ENCODE measurements at places on chromosomes 2 and 18.
A peak's percentile ranks its signal among the peaks of the same experiment; 100 is the strongest.

GRCh38 chr2:174590928-174591648, 6.5 kb downstream of the WIPF1 start:
- no peak for DNase-seq

DNA sequence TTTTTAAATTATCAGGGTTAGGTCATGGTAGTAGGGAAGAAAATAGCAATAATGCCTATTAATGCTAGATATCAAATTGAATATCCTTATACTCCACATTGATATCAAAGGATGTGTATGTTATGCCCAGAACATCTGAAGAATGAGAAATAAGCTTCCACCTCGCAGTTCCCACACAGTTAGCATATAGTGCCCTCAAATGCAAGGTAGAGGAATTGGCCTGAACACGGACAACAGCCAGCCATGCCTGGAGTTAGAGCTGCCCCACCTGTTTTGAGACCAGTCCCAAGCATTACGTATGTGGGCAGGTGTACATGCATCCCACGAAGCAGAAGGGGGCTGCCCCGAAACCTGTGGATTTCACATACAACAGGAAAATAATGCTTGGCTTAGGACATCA, 79.6 kb downstream of the SUMO1 start:
- peak; percentile 73 for DNase-seq

DNA sequence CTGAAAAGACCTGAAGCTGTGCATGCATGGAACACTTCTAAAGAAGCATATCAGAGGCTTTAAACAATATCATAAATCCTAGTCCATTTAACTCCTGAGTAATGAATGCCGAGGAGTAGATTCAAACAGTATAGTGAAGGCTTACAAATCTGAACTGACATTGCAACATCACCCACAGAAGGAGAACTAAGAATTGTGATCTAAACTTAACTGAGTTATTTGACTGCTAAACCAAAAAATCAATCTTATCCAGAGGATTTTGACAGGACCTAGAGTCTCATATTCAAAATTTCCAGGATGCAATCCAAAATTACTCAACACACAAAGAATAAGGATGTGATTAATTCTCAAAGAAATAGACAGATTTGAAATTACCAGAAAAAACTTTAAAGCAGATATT, 181.0 kb downstream of the SLC39A10 start:
- no peak for DNase-seq

DNA sequence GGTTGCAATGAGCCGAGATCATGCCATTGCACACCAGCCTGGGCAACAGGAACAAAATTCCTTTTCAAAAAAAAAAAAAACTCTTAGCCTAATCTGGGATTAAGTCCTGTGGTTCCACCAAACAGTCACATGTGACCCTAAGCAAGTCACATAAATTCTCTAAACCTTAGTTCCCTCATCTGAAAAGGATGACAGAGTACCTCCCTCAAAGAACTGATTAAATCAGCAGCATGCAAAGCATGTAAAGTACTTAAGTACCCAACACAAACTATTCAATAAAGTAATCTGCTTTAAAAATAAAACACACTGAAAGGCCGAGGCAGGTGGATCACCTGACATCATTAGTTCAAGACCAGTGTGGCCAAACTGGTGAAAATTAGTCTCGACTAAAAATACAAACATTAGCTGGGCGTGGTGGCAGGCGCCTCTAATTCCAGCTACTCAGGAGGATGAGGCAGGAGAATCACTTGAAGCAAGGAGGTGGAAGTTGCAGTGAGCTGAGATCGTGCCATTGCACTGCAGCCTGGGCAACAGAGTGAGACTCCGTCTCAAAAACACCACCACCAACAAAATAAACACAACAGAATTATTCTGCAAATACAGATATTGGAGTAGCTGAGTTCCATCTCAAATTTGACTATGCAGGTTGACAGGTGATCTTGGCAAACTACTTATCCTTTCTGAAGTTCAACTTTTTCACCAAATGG, 7.0 kb downstream of the USP34 start:
- DNase-seq: no peak

GRCh38 chr18:8326763-8327394, 282.4 kb upstream of the RAB12 start:
- no peak for DNase-seq

- DNase-seq: no peak
These were observed 588 bp upstream of the CCDC93 start for GRCh38 chr2:118014492-118014824.

- no peak for DNase-seq
These were observed 92.3 kb upstream of the UPP2 start for GRCh38 chr2:158009399-158009798.

- no peak for DNase-seq
These were observed 20.0 kb upstream of the STAT4 start for GRCh38 chr2:191170773-191171172.

GRCh38 chr2:186853951-186854350, 5.0 kb upstream of the ZSWIM2 start:
- no peak for DNase-seq

- DNase-seq: no peak
These were observed 28.4 kb downstream of the OTX1 start for GRCh38 chr2:63078852-63079606.

DNA sequence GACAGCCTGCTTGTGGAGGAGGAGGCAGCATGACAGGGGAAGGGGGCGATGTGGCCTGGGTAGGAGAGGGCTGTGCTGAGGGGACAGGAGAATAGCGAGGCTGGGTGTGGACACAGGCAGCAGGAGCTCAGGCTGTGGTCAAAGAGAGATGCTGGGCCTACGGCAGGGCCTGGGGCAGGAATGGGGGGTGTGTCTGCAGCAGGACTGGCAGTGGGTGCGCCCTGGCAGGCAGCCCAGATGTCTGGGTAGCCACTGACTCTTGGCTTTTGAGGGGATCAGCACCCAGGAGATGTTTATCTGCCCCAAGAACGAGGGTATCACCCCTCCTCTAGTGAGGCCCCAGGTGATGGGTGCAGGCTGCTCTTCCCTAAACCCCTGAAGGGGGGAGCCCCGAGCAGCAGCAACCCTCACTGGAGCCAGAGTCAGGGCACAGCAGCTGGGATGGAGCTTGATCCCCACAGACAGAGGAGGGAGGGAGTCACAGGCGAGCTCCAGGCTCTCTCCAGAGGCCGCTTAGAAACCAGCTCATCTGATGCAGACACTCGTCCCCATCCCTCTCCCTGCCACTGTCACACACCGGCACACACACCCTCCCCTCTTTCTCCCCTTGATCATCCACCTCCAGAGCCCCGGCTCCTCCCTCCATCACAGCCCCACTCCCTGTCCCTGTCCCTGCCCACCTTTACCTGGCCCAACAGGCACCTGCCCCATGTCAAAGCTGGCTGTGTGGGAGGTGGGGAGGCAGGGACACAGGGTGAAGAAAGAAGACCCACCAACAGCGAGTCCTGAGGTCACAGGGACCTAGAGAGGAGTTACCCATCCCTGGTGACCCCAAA, 29.8 kb upstream of the TNS1 start:
- DNase-seq: no peak

GRCh38 chr2:138391946-138392345, 109.6 kb upstream of the SPOPL start:
- DNase-seq: no peak

DNA sequence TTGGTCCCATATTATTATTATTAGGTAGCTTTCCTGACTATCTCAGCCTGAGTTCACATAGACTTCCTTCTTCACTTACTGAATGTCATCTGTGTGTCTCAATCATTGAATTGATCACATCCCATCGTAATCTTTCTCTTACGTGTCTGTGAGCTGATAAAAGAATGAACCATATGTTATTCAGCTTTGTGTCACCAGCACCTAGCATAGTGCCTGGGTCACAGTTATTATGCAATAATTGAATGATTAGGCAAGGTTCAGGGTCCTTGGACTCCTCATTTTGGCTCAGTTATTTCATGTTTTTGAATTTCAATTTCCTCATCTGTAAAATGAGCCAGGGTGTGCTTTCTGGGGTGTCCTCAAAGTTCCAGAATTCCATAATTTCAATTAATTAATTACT, 107.2 kb downstream of the ZEB2 start:
- DNase-seq: no peak

DNA sequence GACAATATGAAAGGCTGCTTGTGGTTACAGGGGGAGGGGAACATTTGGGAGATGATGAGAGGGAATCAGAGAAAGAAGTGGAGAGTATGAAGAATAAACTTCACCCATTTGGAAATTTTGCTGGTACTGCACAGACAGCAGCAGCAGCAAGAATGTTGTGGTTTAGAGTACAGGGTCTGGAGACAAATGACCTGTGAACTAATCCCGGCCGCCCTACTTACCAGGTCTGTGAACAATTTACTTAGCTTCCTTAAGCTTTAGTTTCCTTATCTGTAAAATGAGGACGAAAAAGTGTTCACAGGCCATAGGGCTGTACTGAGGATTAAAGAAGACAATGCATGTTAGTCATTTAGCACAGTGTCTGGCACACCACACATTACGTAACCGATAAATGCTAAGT, 685.4 kb upstream of the CELF4 start:
- DNase-seq: no peak

DNA sequence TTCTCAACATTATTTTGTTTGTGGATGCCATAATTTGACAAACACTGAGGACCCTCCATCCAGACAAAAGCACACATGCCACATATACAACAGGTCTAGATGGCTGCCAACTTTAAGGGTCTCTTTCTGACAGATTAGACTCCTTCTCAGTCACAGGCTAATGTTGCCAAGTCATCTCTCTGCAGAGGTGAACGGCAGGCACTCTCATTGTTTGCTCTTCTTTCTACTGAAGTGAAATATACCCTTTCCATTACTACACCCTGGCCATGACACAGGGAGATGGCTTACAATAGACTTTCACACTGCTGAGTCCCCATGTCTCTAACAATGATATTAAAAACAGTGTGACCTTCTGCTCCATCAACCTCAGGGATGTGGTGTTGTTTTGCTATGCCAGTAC, 47.5 kb upstream of the ZNF397 start:
- no peak for DNase-seq

DNA sequence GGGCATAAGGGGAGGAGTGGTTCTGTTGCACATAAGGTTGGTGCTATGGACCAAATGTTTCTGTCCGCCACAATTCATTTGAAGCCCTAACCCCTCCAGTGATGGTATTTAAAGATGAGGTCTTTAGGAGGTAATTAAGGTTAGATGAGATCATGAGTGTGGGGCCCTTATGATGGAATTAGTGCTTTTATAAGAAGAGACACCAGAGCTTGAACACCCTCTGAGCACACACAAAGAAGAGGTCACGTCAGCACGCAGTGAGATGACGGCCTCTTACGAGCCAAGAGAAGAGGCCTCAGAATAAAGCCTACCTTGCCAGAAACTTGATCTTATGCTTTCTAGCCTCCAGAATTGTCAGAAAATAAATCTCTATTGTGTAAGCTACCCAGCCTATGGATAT, 386.4 kb upstream of the CYRIA start:
- DNase-seq: no peak

DNA sequence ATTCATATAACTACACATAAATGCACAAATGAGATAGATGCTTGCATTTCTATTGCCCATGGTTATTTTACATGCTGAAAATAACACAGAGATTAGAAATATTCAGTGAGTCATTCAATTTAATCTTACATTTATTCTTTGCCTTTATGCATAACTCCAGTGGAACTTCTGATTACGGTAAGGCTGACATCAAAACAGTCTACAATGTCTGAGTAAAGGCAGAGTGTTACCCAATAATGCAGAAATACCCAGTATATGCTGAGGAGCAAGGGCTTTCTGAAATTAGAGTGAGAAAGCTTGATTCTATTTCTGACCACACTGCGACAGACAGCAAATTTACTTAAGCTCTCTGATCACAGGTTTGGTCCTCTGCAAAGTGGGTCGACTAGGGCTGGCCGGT, 9.2 kb downstream of the NMI start:
- DNase-seq: no peak

GRCh38 chr2:206150631-206151030, 8.6 kb downstream of the NDUFS1 start:
- no peak for DNase-seq

GRCh38 chr18:25535495-25535894, 183.5 kb upstream of the ZNF521 start:
- no peak for DNase-seq

DNA sequence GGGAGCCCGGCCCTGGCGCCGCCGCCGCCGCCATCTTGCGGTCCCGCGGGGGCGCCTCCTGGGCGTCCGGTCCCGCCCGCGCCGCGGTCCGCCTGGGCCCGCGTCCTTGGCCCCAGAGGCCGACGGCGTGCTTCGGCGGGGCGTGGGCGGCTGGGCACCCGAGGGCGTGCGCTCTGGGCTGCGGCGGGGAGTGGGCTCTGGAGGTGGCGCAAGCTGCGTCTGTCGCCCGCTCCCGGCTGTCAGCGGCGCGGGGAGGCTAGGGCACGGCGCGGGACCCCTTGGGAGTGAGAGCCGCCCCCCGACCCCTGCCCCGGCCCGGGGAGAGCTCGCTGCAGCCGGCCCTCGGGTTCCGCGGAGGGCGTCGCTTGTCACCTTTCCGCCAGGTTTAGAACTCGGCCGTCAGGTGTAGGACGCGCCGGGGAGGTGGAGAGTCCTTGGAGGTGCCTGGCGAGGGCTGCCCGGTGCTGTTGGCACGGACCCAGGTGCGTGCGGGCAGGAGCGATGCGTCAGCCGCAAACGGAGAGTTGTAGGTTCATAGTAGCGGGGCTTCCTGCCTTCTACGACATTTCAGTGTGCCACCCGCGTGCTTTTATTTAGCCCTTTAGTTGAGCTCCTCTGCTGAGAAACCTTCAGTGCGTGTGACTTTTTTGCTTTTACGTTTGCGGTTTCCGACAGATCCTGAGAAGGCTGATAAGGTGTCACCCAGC, 921 bp downstream of the VAPA start:
- DNase-seq: peak; percentile 44

DNA sequence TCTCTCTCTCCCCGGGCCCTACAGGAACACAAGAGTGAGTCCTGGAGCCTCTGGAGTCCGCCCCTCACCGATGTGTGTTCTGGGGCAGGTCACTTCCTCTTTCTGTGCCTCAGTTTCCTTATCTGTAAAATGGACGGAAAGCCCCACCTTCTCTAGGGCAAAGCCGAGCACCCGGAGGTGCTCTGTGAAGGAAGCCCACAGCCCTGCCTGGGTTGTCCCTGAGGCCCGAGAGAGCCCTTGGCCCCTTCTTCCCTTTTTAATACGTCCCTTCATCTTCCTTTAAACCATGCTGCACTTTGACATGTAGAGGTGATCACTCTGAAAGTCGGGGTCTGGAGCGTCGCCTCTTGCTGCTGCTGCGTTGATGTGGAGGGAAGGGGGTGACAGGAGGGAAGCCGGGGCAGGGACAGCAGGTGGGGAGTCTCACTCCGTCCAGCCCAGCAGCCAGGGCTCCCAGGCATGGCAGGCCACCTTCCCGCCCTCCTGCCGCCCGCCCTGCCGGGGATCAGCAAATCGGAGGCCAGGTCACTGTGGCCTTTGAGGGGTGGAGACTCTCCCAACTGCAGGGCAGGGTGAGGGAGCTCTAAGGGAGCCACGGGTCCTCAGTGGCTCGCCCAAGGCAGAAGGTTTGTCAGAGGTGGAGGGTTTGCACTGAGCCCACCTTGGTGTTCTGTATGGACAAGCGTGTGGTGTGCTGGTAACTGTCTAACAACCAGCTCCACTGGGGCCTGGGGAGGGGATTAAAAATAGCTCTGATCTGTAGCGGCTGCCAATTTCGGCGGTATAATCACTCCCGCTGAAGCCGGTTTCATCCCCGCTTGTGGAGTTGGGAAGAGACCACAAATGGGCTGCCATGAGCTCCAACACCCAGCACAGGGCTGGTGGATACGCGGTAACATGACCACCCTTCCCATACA, 135.9 kb upstream of the ID2 start:
- no peak for DNase-seq

All from cerebellum (tissue), 4 donors.